ENCODE measurements at places on chromosomes 1 and 21.

- DNase-seq, result no peak
Observed at GRCh38 chr1:47002211-47002610, 21.3 kb upstream of the CYP4X1 start.

GRCh38 chr1:57377339-57378139 lies 46.3 kb downstream of the DAB1 start:
- no peak for DNase-seq

DNA sequence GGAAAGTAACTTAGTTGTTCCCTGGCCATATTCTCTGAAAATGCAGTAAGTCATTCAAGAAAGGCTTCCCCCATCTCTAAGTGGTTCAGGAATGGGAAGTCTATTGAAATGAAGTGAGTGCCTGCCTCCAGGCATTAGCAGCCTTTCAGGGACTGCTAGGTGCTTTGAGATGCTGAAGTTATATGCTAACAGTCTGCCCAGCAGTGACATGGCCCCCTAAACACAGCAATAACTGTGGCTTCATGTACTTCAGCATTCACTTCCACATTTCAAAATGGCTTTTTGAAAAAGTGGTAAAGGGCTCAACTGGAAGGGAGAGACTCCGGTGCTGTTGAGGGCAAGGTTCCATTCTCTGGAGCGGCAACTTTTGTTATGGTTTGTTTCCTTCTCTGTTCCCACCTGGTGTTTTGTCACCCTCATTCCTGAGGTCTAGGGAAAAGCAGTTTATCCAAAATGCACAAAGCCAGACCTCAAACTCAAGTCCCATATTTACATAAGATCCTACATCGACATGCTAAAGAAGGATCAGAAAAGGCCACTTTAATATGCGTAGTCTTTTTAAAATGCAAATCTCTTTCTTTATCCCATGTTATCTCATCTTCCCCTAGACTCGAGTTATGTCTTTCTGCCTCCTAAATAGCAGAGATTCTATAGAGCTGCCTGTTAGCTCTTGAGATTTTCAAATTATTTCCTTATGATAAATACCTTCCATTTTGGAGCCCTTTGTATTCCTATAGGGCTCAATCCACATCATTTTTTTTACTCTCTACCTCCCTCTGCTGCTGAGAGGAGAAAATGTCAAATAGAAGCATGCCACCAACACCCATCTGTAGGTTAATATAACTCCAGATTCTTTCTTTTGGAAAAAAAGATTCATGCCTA lies 34.2 kb upstream of the LRRC8C start:
- DNase-seq, result no peak

- no peak for DNase-seq
Observed at GRCh38 chr1:75796376-75797272, at the start of gene MSH4. Gene MSH4, plus strand, starts transcription at chr1:75796882. Its CDS starts 104 bp downstream, at chr1:75796986.

- peak; percentile 28 for DNase-seq
Observed at GRCh38 chr1:28927648-28928313, 13.4 kb downstream of the EPB41 start.

DNA sequence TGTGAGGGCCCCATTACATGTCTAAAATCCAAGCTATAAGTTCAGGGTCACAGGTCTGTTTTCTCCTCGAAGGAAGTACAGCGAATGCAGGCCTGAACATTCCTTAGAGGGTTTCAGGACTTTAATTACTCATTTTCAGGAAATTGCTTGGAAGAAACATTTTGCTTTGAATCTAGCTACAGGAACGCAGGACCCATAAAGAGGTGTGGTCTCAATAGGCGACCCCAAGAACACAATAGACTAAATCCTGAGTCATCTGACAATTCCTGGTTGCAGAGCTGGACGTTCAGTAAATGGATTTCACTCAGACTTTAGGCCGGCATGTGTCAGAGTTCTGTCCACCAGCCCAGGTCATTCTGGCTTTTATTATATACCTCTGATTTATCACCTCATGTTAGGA lies 1.0 kb upstream of the ERG start:
- DNase-seq, result no peak

DNA sequence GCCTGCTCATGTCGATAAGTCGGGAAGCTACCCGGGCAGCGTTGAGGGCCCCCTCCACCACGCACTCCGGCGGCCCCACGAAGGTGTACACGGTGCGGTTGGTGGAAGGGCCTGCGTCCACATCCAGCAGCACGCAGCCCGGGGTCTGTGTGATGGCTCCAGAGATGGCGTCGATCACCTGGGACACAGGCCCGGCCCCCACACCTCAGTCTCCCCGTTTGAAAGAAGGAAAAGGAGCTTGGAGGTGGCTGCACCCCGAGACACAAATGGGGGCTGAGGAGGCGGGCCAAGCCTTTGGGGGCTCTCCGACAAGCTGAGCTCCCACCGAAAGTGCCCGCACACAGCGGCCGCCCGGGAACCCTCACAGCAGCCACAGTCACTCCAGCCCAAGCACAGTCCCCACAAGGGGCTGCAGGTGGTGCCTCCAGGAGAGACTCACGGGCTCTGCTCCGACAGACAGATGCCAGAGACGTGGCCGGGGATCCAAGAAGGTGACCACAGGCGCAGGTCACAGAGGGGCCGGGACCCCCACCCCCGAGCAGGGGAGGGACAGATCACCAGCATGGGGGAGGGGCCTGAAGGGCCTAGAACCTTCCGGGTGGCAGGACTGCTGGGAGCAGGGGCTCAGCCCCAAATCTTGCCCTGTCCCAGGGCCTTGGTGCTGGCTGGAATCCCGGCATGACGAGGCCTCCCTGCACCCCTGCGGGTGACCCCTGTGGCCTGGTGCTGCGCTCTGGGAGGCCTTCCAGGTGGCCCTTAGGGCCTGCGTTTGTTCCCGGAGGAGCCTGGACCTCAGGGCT lies 1.0 kb downstream of the FTCD start:
- DNase-seq, result no peak

DNA sequence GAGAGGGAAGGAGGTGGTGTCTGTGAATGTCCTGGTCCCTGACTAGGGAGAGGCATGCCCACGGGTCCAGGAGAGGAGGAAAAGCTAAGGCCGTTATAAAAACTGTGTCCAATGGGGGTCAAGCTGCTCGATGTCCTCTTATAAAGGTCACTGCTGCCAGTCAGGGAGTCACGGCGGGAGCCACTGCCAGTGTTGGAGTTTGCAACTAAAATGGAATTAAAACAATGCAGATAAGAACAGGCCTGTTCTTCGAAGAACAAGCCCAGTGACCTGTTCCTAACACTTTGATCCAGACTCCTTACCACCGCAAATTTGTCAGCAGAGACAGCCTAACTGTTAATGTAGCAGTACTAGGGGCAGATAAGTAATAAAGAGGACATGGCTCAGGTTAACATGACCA lies 56.1 kb upstream of the SDC3 start:
- DNase-seq, result no peak

GRCh38 chr1:15761366-15762128 lies 3.0 kb downstream of the FBLIM1 start:
- no peak for DNase-seq

DNA sequence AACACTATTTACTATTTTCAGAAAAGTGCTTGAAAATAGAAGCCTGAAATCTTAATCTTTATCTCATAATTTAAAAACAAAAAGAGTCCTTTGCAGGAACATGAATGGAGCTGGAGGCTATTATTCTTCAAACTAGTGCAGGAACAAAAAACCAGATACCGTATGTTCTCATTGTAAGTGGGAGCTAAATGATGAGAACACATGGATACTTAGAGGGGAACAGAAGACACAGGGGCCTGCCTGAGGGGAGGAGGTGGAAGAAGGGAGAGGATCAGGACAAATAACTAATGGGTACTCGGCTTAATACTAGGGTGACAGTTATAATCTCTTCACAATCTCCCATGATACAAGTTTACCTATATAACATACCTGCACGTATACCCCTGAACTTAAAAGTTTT lies 176.3 kb downstream of the SDCCAG8 start:
- no peak for DNase-seq

DNA sequence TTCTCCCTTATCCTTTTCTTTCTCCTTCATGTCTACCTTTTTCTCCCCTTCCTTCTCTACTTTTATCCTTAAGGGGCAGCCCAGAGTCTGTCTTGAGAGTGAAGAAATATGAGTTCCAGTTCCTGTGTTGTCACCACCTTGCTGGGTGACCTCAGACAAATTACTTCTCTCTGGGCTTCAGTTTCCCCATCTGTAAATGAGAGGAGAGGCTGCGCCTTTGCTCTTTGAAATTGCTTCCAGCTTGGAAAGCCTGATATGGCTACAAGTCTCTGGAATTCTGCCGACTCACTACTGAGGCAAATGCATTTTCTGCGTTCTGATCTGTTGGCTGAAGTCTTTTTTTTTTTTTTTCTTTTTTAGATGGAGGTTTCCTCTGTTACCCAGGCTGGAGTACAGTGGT lies 119.2 kb downstream of the SYF2 start:
- DNase-seq, result no peak

- no peak for DNase-seq
Observed at GRCh38 chr21:28729887-28730286, 262.8 kb downstream of the LTN1 start.

DNA sequence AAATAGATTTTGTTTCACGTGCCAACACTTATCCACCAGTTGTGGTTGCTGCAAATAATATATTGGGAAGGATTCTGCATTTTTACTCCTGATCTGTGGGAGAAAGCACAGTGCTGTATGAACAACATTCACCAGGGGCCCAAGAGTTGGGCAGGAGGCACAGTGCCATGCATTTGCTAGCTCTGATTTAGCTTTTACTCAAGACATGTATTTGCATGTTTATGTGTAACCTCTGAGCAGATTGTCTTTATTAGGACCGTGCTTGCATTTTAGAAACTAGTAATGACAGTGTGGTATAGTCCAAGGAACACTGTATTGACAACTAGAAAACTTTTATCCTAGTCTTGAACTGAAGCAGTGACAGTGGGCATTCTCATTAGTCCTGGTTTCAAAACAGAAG lies 133.9 kb upstream of the B3GALT2 start:
- DNase-seq, result no peak

DNA sequence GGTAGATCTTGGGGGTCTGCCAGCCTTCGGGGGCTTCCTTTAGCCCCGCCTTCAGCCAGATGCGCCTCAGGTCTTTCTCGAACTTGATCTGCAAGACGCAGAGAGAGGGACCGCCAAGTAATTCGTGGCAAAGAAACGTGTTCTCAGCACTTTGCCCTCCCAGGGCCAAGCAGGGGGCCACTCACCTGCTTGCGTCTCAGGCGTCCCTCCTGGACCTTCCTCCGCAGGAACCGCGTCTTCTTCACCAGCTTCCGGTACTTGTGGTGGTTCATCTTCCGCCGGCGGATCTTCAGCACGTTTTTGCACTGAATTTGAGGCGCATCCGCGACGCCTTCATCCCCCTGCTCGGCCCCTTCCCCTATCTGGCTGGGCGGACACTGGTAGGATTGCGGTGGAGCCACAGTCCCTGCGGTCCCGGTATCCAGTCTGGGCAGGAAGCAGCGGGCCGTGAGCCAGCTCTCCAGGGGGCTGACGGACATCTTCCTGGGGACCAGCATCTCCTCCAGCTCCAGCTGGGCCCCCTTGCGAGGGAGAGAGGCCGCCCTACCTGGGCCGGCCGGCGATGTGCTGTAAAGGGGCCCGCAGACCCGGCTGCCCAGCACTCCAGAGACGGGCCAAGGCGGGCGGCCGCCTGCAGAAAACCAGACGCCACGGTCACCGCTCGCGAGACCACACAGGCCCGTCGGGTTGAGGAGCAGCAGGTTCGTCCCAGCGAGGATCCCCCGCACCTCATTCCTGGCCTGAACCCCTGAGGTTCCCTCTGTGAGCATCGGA lies 1.0 kb downstream of the AURKAIP1 start:
- DNase-seq, result no peak

DNA sequence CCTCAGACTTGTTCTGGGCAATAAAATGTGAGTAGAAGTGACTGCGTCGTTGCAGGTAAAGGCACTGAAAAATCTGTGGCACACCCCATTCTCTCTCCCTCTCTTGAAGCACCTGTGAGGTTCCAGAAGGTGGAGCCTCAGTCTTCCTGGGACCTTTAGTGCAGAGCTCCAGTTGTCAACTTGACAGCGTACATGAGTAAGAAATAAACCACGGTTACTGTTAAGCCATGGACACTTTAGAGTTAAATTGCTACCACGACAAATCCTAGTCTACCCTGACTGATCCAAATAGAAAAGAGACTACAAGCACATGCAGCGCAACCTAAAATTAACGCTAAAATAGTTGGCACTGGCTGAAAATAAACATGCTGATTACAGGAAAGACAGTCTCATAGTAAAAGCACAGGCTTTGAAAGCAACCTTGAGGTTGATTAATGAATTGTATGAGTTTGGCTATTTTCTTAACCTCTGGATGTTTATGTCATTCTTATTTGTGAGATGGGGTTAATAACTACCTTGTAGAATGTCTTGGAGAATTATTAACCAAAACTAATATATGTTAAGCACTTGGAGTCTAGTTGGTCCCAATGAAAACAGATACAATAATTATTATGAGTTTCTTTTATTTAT lies 93.0 kb upstream of the PLPPR4 start:
- DNase-seq, result no peak

DNA sequence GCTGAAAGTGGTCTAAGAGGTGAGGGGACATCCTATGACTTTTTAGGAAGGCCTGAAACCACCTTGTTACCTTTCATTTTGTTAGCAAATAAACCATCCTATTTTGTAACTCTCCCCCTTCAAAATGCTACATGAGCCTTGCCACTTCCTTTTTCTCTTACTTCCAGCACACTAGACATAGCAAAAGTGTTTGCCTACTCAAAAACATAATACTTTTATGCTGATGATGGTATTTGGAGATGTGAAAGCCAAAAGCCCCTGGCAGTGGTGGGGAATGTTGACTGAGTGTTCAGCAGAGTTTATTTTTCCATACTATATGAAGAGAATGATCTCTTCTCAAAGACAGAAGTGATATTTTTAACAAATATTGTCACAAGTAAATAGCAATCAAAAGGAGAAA lies 134.2 kb downstream of the EDEM3 start:
- DNase-seq, result no peak

GRCh38 chr1:166122873-166123466 lies 43.8 kb downstream of the FAM78B start:
- no peak for DNase-seq

GRCh38 chr21:14383596-14384180 lies 742 bp upstream of the HSPA13 start:
- no peak for DNase-seq

GRCh38 chr1:112356765-112357164 lies 39.2 kb upstream of the CTTNBP2NL start:
- DNase-seq, result no peak

DNA sequence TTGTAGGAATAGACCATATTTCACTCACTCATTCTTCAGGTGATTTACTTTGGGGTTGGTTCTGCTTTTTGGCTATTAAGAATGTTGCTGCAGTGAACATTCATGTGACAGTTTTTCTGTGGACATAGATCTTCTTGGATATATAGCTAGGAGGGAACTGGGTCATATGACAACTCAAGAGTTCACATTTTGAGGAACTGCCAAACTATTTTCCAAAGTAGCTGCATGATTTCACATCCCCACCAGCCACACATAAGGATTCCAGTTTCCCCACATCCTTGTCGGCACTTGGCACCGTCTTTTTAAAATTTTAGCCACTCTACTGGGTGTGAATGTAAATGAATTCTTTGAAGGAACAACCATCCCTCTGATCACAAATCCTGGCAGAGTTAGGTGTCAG lies 126.0 kb downstream of the PRDM2 start:
- no peak for DNase-seq

GRCh38 chr1:182301467-182302198 lies 90.0 kb downstream of the GLUL start:
- peak; percentile 31 for DNase-seq

- DNase-seq, result no peak
Observed at GRCh38 chr1:12416101-12416500, 186.3 kb downstream of the VPS13D start.

- no peak for DNase-seq
Observed at GRCh38 chr1:30366911-30367310, 356.5 kb downstream of the MATN1 start.
